Activated naive CD4-positive, alpha-beta T cell treated with Interleukin-2 at 50 U/mL for 16 hours (primary cell): ENCODE measurements at places on chromosomes 13 and 19.
A peak's percentile ranks its signal among the peaks of the same experiment; 100 is the strongest.

DNA sequence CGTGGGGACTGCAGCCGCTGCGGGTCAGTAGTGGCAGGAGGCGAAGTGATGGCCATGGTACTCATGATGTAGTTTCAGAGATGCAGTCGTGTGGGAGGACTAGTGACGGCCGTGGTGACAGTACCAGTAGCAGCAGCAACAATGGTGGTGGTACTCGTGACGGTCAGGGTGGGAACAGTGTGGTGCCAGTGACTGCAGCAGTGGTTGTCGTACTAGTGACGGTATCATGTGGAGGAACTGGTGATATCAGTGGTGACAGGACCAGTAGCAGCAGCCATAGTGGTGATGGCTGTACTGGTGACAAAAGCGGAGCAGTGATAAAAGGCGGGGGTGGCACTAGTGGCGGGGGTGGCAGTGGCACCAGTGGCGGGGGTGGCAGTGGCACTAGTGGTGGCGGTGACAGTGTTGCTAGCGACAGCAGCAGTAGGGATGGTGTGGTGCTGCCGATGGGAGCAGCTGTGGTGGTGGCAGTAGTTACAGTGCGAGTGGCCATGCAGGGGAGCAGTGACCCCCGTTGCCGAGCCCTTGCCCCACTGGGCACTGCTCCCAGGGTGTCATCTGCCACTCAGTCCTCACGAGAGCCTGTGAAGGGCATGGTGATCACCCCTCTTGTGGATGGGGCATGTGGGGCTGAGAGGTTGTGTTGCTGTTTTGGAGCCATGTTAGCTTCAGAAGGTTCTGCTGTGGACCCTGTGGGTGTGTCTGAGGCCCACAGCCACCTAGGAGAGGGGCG is 22.7 kb downstream of the ADPRHL1 start:
- DNase-seq: no peak

DNA sequence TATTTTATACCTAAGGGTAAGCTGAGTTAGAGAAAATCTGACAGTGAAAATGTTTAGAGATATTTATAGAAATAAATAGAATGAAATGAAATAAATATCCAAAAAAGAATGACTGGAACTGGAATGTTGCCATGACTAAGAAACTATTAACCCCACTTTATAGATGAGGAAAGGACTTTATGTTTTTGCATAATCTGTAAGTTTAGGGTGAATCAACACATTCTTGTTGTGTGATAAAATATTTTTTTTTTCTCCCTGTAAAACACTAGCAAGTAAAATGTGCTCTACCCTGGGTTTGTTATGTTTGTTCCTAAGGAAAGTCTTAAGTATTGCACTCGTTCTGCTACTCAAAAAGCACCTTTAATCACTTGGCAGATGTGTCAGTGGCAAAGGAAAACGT is 83.8 kb upstream of the KL start:
- no peak for DNase-seq

DNA sequence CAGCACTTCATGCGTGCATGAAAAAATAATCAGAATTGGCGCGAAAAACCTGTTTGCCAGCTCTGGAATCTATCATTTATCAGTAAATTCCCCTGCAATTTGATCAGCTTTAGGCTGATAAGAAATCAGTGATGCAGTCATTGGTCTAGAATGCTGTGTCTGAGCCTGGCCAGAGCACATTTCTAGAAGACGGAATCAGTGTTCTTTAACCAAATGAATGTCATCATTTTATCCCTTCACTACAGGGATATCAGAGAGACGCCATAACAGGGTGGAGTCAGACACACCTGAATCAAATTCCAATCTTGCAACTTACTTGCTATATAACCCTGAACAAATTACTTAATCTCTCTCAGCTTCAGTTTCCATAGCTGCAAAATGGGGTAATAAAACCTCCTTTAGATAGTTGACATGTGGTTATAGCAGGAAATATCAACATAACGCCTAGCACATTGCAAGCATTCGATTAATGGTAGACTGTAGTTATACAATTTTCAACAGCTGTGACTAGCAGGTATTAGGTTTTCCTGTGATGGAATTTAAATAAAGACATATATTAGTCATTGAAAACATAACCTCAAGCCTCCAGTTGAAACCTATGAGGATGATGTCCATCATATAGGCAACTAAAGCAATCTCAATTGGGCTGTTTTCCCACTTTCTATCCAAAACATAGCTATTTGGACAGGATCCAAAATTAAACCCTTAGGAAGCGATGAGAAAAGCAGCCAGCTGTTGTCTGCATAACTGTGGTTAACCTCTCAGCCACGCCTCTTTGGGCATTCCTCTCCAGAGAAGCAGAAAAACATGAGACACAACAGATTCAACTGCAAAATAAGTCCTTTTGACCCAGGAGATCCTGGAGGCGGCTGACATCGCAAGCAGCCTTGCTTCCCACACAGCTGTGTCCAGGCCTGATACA is 51.6 kb upstream of the UBL3 start:
- DNase-seq: peak; percentile 34

DNA sequence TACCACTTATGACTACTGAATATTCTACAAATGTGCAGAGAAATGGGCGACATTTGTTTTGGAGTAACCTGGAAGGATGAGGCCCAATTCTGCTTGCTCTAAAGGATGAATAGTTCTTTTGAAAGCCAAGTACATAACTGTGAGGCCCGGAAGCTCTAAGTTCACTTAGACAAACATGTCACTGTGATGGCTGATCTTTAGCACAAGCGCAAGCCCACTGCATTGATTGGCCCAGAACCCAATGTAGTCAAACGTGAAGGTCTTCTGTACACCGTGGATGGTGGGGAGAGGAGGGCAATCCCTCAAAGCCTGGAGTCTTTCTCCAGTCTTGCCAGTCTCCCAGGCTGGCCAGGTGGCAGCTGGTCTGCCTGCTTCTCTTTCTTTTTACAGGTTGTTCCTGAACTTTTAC is 139.6 kb downstream of the RFC3 start:
- no peak for DNase-seq

DNA sequence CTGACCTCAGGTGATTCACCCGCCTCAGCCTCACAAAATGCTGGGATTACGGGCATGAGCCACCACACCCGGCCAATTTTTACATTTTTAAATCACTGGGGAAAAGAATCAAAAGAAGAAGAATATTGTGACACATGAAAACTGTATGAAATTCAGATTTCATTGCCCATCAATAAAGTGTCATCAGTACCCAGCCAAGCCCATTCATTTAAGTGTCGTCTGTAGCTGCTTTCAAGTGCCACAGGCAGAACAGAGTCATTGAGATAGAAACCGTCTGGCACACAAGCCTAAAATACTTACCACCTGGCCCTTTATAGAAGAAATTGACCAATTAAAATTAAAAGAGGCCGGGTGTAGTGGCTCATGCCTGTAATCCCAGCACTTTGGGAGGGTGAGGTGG is 15.3 kb downstream of the COLGALT1 start:
- DNase-seq: no peak

DNA sequence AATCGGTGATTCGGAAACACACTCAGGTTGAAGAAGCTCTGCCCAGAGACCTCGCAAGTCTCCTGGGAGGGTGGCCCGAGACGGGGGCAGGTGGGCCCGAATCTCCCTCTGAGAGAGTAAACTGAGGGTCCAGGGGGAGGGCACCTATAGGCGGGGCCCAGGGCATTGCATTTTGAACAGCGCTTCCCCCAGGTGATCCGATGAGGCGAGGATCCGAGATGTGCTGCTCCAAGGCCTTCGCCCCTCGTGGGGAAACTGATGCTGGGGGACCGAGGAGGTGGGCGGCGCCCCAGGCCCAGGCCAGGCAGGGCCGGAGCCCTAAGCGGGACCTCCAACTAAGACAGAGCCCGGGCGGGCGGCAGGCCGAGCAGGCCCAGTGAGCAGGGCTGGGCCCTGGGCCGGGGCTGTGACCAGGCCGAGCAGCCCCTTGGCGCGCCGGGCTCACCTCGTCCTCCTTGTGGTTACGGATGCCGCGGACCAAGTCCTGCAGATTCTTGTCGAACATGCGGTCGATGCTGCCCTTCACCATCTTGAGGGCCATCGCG is 500 bp downstream of the AP3D1 start:
- DNase-seq: peak; percentile 24

DNA sequence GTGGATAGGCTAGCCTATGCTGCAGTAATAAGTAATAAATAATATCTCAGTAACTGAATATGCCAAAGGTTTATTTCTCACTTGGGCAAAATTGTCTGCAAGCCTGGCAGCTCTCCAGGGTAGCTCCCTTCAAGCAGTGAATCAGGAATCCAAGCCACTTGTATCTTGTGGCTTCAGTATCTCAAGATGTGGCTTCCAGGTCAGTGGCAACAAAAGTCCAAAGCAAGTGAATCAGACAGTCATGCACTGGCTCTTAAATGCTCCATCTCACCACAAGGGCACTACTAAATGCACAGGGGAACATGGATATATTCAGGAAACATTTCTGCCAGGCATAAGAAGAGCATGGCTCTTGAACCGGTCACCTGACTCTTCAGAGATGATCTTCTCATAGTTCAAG is 126.3 kb downstream of the KCTD12 start:
- no peak for DNase-seq

DNA sequence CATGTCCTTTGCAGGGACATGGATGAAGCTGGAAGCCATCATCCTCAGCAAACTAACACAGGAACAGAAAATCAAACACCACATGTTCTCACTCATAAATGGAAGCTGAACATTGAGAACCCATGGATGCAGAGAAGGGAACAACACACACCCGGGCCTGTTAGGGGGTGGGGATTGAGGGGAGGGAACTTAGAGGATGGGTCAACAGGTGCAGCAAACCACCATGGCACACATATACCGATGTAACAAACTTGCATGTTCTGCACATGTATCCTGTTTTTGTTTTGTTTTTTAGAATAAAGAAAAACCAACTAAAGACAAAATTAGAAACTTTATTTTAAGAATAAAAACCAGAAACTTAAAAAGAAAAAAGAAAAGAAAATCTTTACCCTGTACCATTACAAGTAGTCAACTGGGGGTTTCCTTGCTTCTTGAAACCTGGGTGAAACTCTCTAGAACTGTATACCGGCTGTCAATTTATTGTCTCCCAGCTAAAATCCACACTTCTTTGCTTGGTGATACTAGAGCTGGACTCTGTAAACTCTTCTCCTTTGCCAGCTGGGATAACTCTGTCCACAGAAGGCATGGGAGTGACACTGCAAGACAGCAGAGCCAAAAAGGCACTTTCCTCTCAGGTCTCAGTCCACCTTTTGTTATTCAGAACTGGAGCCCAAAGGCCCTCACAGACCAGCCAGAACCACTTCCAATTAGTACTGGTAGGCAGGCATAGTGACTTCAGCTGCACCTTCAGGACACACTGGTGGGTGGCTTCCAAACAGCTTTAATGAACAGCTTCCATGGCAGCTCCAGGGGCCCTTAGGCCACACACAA is 9.0 kb downstream of the MICU2 start:
- DNase-seq: no peak

DNA sequence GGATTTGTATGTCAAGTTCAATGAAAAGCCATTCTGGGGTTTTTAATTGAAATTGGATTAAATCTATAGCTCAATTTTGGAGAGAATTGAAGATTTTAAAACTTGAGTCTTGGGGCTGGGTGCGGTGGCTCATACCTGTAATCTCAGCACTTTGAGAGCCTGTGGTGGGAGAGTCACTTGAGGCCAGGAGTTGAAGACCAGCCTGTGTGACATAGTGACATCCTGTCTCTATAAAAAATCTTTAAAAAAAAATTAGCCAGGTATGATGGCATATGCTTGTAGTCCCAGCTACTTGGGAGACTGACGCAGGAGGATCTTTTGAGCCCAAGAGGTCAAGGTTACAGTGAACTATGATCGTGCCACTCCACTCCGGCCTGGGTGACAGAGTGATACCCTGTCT is 41.2 kb downstream of the VAV1 start:
- DNase-seq: no peak

GRCh38 chr13:76385586-76385985 is 500.6 kb downstream of the KCTD12 start:
- no peak for DNase-seq

DNA sequence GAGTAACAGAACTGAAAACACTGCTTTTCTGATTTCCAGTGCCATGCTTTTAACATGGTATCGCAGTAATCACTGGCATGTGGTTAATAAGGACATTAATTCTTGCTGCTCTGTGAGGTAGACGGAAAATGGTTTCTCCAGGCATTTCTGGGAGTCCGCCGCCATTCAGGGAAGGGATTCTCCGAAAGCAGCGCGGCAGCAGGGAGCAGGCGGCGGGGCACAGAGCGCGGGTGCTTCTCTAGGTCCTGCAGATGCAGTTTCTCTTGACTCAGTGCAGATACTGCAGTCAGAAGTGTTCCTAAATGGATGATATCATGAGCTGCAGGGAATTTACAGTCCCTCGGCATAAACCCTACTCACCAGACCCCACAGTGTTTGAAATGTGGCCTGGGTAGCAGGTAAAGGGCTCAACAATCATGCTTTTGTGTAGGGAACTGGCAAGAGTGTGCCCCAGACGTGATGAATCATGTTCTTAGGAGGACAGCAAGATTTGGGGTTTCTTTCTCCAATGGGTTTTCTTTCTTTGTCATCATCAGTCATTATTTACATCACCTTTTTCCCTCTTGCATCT is 338.6 kb upstream of the ARGLU1 start:
- no peak for DNase-seq

- peak; percentile 40 for DNase-seq
These were observed 13.3 kb upstream of the LEUTX start for GRCh38 chr19:39765091-39766076.
